ENCODE measurements at places on chromosomes 12 and 14.

DNA sequence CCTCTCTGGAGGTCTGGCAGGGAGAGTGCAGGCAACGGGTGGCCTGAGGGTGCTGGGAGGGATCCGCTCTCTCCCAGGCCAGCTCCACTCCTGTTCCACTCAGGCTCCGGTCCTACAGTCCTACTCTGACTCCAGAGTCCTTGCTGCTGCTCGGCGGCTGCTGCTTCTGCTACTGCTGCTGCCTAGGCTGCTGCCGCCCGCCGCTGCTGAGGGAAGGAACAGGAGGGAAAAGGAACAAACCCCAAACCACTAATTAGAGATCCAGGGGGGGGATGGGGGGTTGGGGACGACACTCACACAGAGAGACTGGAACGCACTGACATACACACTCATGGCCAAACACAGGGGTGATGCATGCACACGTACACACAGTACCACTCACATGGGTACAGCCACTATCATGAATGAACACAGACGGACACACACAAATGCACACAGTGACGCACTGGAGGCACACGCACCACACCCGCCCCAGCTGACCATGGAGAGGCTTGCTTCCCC, at the start of gene SP7:
Gene SP7, minus strand, starts transcription at position 174 of the 501 bp plus-strand sequence. CDS start 708 bp downstream, outside the sequence.
- peak; percentile 41 for DNase-seq

DNA sequence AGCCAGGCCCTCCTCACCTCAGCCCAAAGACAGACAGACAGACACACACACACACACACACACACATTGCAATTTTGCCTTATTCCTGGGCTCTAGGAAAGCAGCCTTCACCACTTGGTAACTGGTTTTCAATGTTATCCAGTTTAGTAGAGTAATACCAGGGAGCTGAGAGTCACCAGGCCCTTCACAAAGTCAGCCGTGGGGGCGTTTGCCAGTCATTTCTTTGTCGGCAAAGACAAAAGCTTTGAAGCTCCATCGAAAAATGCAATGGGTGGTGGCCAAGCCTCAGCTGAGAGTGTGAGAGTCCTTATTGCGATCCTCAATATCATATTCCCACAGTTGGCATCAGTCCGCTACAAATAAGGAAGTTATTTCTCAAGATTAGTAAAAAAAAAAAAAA, 8.1 kb upstream of the KCNA5 start:
- no peak for DNase-seq

DNA sequence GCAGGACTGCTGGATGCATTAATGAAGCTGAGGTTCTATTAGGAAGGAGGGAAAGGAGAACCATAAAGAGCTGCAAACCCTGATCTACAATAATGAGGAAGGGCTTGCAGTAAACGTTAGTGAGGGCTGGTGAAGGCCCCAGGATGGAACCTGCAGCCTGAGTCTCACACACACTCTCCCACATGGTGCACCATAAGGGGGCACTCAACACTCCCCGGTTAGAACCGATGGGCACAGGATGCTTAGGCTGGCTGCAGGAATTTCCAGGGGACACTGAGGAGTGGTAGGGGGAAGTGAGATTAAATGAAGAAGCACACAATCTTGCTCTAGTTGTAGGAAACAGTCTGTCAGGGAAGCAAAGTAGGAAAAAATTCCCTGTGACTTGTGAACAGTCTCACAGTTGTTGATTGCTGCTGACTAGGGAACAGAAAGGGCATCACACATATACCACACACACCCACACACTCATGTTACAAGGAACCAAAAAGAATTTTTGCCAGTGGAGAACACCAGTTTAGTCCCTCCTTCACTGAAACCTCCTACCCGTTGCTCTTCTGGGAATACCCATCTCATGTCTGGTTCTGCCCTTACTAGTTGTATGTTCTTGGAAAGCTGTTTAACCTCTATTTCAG, 56.2 kb upstream of the FERMT2 start:
- no peak for DNase-seq

- DNase-seq: no peak
Observed at GRCh38 chr14:85895603-85896002, 365.7 kb downstream of the FLRT2 start.

DNA sequence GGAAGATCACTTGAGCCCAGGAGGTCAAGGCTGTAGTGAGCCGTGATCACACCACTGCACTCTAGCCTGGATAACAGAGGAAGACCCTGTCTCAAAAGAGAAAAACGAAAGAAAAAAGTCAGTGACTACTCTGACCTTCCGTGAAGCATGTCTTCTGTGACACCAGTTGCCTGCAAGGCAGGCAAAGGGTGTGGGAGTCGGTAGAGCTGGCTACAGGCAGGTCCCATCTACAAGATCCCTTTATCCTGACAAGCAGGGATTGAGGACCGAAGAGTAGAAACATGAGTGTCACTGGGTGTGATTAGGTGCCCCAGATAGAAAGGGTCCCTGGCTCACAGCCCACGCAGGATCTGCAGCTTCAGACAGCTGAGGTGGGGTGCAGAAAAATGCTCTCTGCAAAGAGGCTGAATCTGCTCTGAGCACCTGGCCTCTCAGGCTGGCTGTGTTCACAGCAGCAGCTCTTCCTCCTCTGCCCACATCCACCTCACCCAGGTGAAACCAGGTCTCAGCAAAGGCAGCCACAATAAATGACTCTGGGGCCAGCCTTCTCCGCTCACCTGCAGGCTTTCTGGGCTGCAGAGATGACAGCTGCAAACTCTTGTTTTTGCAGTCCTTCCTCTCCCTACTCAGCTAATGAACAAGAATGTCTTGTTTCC, 28.6 kb upstream of the HSP90B1 start:
- no peak for DNase-seq

GRCh38 chr12:50387487-50387886, 8.9 kb downstream of the FAM186A start:
- DNase-seq: no peak

Data from AML-193 (cell line).